Smooth muscle cell of trachea (primary cell): ENCODE measurements at places on chromosomes 6 and 20. TPM values are rescaled to one million over a fixed set of nuclear protein-coding genes. Genes with fewer than 3 reads are reported as not detected.

The PRR18 gene
- total RNA-seq: not detected in 2 replicates

The MAP3K4 gene
- 27.1 and 32.1 TPM in 2 replicates for total RNA-seq

The TRERF1 gene
- 8.9 and 10.3 TPM in 2 replicates for total RNA-seq

The CRISP2 gene
- total RNA-seq: not detected in 2 replicates

The EFCAB8 gene
- total RNA-seq: 0.44 TPM in 1 of 2 replicates, not detected in the other

The FAM162B gene
- total RNA-seq: 0.33 and 1.0 TPM in 2 replicates

The C6orf52 gene
- 0.50 and 0.58 TPM in 2 replicates for total RNA-seq

The PPP1R16B gene
- total RNA-seq: under 0.01 and 0.15 TPM in 2 replicates

The CD24 gene
- 0.33 and 1.9 TPM in 2 replicates for total RNA-seq

The NHSL1 gene
- total RNA-seq: 18.2 and 26.3 TPM in 2 replicates

The ULBP2 gene
- 0.99 and 2.5 TPM in 2 replicates for total RNA-seq

The ZKSCAN8 gene
- total RNA-seq: 18.3 and 18.4 TPM in 2 replicates

The C6orf132 gene
- 0.29 and 0.99 TPM in 2 replicates for total RNA-seq

The RFX6 gene
- not detected in 2 replicates for total RNA-seq

The NSFL1C gene
- 19.8 and 35.3 TPM in 2 replicates for total RNA-seq

The CALHM6 gene
- 0.33 and 0.44 TPM in 2 replicates for total RNA-seq

The SERPINB6 gene
- total RNA-seq: 105 and 148 TPM in 2 replicates

The SIRPD gene
- total RNA-seq: not detected in 2 replicates

The C20orf202 gene
- under 0.01 TPM in 2 replicates for total RNA-seq

The COL19A1 gene
- total RNA-seq: 0.33 TPM in 1 of 2 replicates, not detected in the other

The IMPG1 gene
- not detected in 2 replicates for total RNA-seq

The CAGE1 gene
- total RNA-seq: 0.17 TPM in 1 of 2 replicates, not detected in the other

The MUCL3 gene
- not detected in 2 replicates for total RNA-seq

The FAM209B gene
- total RNA-seq: not detected in 2 replicates

The DEFB124 gene
- not detected in 2 replicates for total RNA-seq

The GABRR2 gene
- 0.15 TPM in 1 of 2 replicates, not detected in the other for total RNA-seq

The C4B gene
- total RNA-seq: 6.4 and 6.8 TPM in 2 replicates

The C6orf118 gene
- not detected in 2 replicates for total RNA-seq

The CDC5L gene
- total RNA-seq: 17.9 and 26.5 TPM in 2 replicates

The GSTA4 gene
- 68.5 and 78.2 TPM in 2 replicates for total RNA-seq

The ADTRP gene
- 1.0 and 2.3 TPM in 2 replicates for total RNA-seq

The RAD21L1 gene
- total RNA-seq: under 0.01 TPM in 1 of 2 replicates, not detected in the other

The TBCC gene
- total RNA-seq: 46.6 and 52.5 TPM in 2 replicates

The TCF19 gene
- total RNA-seq: 4.5 and 23.1 TPM in 2 replicates

The NKAIN4 gene
- total RNA-seq: not detected in 2 replicates

The FAM83B gene
- under 0.01 TPM in 1 of 2 replicates, not detected in the other for total RNA-seq

The KCNK15 gene
- 0.29 and 1.3 TPM in 2 replicates for total RNA-seq

The CGA gene
- not detected in 2 replicates for total RNA-seq

The PTGIS gene
- 56.0 and 255 TPM in 2 replicates for total RNA-seq

The SOX12 gene
- total RNA-seq: 9.5 and 10.9 TPM in 2 replicates

The HEY2 gene
- total RNA-seq: not detected in 2 replicates

The OTOR gene
- not detected in 2 replicates for total RNA-seq

The NEURL2 gene
- 6.4 and 13.9 TPM in 2 replicates for total RNA-seq

The RSPO3 gene
- total RNA-seq: 2.0 and 2.3 TPM in 2 replicates

The HLA-DRB1 gene
- total RNA-seq: 0.17 TPM in 1 of 2 replicates, not detected in the other

The HLA-DRB5 gene
- 0.15 TPM in 1 of 2 replicates, not detected in the other for total RNA-seq

The NMBR gene
- total RNA-seq: not detected in 2 replicates

The STMND1 gene
- not detected in 2 replicates for total RNA-seq

The RBM24 gene
- total RNA-seq: 0.29 and 2.3 TPM in 2 replicates

The PPP1R3G gene
- total RNA-seq: 3.3 and 6.8 TPM in 2 replicates

The CALHM4 gene
- total RNA-seq: not detected in 2 replicates

The MLN gene
- not detected in 2 replicates for total RNA-seq

The CST7 gene
- not detected in 2 replicates for total RNA-seq

The PKHD1 gene
- total RNA-seq: not detected in 2 replicates

The FHL5 gene
- not detected in 2 replicates for total RNA-seq

The GTSF1L gene
- total RNA-seq: not detected in 2 replicates
